NCI-H226 (cell line): ENCODE measurements at places on chromosomes 2 and 18.

- DNase-seq, result no peak
Measured at GRCh38 chr2:26555246-26556133, 77.6 kb upstream of the OTOF start.

- DNase-seq, result no peak
Measured at GRCh38 chr2:127081826-127082633, 24.9 kb downstream of the BIN1 start.

GRCh38 chr18:76367168-76368125, 127.6 kb downstream of the ZNF516 start:
- DNase-seq, result no peak

GRCh38 chr2:121647396-121647795, 1.9 kb downstream of the CLASP1 start:
- no peak for DNase-seq

DNA sequence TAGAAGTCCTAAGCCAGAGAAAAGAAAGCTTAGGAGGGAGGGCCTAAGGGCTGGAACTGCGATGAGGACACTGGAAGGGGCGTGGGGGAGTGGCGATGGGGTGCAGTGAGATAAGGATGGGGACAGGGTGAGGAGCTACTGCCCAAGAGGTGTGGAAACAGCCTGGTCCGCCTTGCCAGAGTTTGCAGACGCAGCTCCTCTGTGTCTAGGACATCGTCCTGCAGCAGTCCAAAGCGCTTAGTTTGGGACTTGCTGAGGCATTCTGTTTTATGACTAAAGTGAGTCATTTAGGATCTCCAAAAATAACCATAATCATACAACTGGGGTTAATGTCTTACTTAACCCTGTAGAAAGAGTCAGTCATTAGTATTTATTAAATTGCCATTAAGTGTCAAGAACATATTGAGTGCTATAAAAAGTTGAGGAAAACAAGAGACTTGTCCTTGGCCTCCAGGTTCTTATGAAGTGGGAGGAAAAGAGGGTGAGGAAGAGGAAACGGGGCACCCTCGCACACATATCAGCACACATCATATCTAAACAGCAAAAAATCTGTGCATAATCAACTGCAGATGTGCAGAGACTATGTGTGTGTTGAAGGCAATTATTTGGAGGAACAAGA, 74.8 kb downstream of the CDK15 start:
- no peak for DNase-seq

DNA sequence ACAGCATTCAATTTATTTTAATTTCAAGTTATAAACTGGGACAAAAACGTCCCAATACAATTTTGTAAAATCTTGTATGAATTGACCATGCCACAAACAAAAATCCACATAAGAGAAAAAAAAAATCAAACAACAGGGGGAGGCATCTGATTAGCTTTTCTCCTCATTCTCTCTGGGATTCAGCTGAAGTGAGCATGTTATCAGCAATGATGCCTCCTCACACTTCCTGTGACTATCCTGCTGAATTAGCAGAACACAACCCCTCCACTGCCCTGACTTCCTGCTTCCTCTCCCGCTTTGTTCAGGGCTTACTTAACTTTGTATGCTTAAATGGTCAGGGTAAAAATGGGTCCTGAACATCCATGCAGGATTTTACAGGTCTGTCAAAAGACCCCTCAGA, 132.2 kb upstream of the ITGB6 start:
- DNase-seq, result peak; percentile 69

DNA sequence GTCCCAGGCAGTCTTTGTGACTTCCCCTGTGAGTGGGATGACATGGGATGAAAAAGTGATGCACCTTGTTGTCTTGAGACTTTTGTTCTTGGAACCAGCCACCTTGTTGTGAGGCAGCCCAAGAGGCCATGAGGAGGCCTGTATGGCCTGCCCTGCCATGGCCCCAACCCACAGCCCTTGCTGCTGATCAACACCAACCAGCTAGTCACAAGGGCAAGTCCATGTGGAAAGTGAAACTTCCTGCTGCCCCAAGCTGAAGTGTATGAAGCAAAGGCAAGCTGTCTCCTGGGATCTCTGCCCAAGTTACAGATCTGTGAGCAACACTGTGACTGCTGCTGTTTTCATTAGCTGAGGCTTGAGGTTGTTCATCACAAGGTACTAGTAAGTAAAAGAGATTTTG, 21.6 kb downstream of the TMEM18 start:
- DNase-seq, result no peak

- DNase-seq, result no peak
Measured at GRCh38 chr2:106863387-106863786, 22.6 kb downstream of the ST6GAL2 start.
